ENCODE measurements at places on chromosomes 6 and 20.

- DNase-seq, result no peak
Observed at GRCh38 chr20:63356511-63356910, 4.6 kb downstream of the CHRNA4 start.

GRCh38 chr6:160455541-160456213 is 107.5 kb downstream of the SLC22A3 start:
- DNase-seq, result no peak

DNA sequence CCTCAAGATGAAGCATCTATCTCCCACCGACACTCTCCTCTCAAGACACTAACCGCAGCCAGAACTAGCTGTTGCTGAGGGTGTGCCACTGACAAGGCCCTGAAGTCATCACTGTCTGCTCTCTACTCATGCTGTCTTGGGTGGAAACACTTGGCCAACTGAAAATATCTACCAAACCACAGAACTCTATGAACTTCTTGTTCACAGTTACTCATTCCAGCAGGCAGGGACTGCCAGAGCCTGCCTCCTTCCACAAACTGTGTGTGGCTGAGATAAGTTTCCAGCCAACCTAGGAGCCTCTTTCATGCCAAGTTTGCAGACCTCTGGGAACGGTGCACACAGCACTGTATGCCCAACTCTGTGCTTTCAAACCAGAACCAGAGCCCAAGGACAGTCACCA is 45.5 kb upstream of the NXT1 start:
- DNase-seq, result no peak

DNA sequence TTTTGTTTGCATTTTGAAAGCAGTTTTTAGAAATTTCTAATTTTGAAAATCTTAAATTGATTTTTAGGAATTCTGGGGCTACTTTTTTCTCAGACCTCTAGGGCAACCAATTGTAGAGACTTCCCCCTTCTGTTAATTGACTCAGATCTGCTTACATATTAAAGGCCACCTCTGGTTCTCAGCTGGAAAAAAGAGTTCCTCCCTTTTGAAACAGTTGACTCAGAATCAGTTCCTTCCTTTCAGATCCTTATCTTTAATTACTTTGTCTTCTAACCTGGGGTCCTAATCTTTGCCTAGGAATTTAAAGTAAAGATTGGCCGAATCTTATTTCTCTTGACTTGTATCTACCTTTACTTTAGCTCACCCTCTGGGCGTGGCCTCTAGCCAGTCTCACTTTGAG is 146.8 kb downstream of the LAMA2 start:
- no peak for DNase-seq

DNA sequence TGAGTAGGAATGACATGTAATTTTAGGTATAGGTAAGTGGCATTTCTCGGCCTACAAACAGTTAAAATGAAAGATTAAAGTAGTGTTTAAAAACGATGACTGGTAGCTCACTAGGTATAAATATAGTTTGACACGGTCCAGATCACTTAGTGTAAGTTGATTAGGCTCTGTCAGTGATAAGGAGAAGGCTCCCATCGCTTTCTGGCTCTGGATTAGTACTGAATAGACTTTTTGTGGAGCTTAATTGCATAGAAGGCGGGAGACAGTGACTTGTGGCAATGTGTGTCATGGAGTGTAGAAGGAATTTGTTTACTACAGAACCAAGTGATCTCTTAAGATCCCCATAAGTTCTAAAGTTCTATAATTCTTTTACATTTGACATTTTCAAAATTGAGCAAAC is 6.7 kb downstream of the PYGB start:
- DNase-seq, result no peak

DNA sequence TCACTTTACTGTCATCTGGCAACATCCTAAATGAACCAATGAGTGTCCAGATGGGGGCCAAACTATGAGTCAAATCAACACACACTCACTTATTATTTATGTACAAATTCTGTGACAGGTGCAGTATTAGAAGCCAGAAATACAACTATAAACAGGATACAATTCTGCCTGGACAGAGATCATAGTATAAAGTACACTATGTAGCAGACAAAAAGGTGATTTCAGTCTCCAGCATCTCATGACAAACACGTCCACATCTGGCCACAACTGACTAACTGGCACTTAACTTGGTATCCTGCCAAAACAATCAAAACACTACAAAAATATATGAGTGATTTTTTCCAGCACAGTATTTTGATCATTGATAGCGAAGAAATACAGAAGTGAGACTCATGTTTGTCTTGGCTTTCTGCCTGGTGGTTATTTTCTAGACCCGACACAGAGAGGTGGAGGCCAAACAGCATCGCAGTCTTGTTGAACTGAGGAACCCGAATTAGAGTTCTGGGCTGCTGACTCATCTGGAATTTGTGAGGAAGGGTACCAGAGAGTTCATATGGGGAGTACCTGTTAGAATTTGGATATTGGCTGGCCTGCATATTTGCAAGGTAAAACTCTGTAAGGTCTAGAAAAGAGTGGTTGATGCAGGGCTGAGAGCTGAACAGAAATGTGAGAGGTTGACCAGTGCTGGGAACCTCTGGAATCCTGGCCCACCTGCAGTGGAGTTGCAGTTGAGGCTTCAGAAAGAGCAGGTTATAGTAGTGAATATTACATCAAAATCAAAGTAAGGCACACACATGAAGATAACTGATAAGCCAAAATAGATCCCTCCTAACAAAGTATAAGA is 475.2 kb downstream of the PTPRT start:
- DNase-seq, result no peak

DNA sequence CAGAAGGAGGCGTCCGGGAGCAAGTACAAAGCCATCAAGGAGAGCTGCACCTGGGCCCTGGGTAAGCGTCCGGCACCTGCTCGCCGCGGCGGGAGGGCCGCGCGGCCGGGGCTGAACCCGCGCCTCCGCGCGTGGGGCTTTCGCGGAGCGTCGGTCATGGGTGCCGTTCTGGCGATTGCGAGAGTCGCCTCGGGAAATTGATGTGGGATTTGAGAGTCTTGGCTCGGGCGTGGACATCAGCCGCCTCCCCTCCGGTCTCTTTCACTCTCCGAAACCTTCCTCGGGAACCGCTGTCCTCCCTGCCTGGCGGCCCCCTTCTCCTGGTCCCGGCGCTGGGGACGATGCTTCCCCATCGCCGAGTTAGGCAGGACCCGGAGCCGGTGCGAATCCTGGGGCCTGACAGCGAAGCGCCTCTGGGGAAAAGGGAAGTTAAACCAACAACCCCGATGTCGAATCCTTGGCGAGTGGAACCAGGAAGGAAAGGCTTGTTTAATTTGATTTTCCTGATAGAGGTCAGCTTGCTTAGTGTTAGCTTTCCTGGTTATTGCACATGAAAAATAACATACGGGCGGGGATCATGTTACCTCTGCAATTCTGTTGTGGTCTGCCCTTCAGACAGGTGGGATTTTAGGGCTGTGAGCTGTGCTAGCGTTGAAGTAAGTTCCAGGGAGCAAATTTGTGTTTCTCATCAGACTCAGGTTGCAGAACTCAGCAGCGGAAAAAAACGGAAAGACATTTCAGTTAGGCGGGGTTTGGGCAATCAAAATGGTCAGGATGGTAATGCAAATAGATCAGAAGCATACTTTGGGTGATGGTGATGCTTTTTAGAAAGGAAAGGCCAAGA is 594 bp downstream of the ARFGEF3 start:
- no peak for DNase-seq

DNA sequence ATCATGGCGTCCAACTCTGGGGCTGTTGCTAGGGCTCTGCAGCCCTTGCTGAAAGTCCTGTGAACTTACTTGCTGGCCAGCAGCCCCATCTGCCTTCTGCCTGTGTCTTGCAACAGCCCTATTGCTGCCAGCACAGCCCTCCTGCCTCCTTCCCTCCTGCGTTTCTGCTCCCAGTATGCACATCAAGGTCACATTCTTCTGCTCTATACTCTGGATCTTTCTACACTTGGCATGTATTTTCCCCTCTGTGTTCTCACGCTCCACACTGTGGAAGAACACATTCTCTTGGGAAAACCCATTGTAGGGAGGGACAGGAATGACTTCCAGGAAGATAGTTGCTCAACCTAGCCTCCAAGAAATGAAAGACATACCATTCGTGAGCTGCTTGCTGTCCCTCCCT is 80.9 kb upstream of the PHACTR2 start:
- DNase-seq, result no peak

GRCh38 chr20:18837718-18838117 is 24.1 kb downstream of the SCP2D1 start:
- DNase-seq, result no peak

DNA sequence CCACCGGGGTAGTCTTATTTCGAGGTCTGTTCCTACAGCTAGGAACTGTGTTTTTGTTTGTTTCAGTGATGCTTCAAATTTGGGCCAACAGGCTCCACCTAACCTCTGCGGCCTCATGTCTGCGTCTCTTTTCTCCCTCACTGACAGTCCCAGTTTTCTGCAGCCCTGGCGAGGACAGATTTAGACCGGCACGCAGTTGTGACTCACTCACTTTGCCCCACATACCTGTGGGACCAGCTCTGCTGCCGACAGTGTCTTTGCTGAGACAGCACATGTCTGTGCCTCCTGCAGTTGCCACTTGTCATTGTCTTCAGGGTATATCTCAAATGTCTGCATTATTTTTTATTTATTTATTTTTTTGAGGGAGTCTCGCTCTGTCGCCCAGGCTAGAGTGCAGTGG is 29.2 kb downstream of the OSBPL2 start:
- no peak for DNase-seq

DNA sequence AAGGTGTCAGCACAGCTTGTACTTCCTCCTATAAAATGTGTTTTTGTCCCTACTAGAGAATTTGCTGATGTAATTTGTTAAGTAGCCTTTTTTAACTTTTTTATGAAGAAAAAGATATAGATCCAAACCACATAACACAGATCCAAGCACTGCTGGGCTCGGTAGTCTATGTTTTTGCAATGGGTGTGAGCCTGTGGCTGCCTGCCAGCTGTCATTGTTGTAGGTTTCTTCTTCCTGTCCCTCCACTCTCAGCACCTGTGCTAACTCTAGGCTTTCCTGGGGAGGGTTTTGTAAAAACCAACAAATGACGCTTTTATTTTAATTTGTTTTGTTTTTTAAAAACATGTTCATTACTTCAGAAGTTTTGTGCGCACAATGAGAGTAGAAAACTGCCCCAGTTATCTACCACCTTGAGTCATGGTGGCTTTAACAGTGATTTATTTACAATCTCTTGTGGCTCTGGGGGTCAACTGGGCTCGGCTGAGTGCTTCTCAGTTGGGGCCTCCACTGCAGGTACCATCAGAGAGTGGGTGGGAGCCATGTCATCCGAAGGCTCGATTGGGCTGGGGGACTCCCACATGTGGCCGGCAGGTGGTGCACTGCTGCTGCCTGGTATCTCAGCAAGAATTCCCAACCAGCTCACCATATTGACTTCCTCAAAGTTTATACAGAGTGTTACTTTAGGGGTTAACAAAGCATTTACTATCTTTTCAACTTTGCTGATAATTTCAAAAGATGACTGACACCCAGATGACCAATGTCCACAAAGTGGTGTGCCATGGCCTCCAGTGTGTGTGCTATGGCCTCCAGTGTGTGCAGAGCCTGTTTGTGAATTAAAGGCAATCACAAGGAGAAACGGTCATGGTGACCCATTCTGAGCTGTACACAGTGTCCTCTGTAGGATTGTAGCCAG is 3.0 kb upstream of the CCR6 start:
- DNase-seq, result no peak

DNA sequence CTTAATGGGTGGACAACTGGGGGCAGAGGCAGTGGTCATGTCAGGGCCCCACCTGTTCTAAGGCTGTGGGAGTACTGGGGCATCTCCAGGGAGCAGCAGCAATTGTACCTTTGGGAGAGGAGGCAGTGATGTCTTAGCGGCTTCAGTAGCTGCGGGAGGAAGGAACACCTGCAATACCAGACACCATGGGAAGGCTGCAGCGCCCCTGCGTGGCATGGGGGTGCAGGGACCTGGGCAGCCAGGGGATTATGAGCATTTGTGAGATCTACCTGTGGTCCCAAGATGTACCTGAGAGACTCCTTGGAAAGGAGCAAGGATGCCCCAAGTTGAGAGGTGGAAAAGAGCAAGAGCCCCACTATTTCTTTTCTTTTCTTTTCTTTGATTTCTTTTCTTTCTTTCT is 112.1 kb upstream of the GPR6 start:
- no peak for DNase-seq

DNA sequence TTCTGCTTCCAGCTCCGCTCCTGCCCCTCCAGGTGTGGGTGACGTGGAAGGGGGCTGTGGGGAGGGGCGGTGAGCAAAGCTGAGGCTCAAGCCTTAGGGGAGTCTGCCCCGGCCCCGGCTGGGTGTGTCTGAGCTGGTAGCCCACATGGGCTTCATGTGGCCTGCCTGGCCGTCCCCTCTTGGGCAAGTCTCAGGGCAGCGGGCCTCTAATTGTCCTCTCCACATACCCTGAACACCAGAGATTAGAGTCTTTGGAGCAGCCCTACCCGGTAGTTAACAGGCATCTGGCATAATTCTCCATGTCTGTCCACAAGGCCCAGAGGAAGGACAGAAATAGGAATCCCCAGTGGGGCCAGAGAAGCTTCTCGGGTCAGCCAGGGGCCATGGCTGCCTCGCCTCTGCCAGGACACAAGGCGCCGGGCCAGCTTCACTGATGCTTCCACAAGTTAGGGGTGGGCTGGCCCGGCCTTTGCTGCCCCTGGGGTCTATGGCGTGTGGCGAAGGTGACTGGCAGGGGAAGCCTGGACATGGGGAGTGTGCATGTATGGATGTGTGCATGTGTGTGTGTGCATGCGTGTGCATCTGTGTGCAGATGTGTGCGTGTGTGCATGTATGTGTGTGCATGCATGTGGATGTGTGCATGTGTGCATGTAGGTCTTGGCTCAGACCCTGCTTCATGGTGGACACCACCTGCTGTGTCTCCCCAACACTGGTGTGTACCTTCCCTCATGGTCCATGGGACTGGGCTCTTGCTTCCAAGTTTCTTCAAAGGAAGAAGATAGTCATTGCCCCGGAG is 24.0 kb downstream of the FRMD1 start:
- no peak for DNase-seq

GRCh38 chr6:105495515-105495914 is 92.6 kb upstream of the PREP start:
- DNase-seq, result no peak

GRCh38 chr6:132623106-132623845 is 799 bp downstream of the TAAR2 start:
- no peak for DNase-seq

GRCh38 chr6:87968435-87969278 is 79.0 kb upstream of the SPACA1 start:
- DNase-seq, result no peak

Data from cerebellar nuclear complex (tissue), 1 donor.